Right atrium auricular region (tissue), 2 donors: ENCODE measurements at places on chromosomes 5 and 9.

- H3K27ac ChIP-seq: peak overlapping the region; percentile 12
- no peaks in the 10 kb centered on the region for H3K36me3 ChIP-seq
- no peak overlapping the region for H3K4me3 ChIP-seq
Measured at GRCh38 chr5:143059976-143060765, 290.0 kb downstream of the ARHGAP26 start.

DNA sequence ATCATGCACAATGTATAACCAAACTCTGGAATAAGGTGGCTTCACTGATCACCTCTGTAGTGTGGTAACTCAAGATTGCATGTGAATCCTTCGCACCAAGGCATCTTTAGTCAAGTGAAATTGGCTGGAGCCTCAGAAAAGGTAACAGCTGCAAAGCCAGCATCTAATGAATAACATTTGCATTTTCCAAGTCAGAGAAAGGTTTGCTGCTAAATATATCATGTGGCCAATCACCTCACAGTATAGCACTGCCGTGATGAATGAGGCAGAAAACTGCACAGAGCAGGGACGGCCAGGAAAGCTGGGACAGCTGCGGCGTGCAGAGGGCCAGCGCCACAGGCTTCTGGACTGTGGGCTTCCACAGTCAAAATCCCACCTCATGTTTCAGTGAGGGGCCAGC is 18.5 kb downstream of the MRPS27 start:
- no peaks in the 10 kb centered on the region for H3K27me3 ChIP-seq
- no peaks in the 10 kb centered on the region for H3K36me3 ChIP-seq
- no peak overlapping the region for H3K4me3 ChIP-seq
- DNase-seq: no peak
- no peak overlapping the region for H3K27ac ChIP-seq

- H3K27me3 ChIP-seq: no peaks in the 10 kb centered on the region
- H3K4me1 ChIP-seq: no peaks in the 10 kb centered on the region
- H3K27ac ChIP-seq: no peak overlapping the region
- no peak for DNase-seq
Measured at GRCh38 chr9:98883276-98883675, 60.4 kb upstream of the COL15A1 start.

- no peak for DNase-seq
- H3K27me3 ChIP-seq: no peaks in the 10 kb centered on the region
- H3K27ac ChIP-seq: no peak overlapping the region
- H3K4me1 ChIP-seq: no peaks in the 10 kb centered on the region
Measured at GRCh38 chr9:121960665-121961064, 132.4 kb downstream of the TTLL11 start.

- no peak overlapping the region for H3K4me3 ChIP-seq
- no peaks in the 10 kb centered on the region for H3K4me1 ChIP-seq
- H3K27ac ChIP-seq: no peak overlapping the region
- no peaks in the 10 kb centered on the region for H3K36me3 ChIP-seq
- no peak for DNase-seq
Measured at GRCh38 chr9:132488626-132489025, 78.6 kb downstream of the CFAP77 start.

GRCh38 chr9:89605465-89606048 is 745 bp downstream of the GADD45G start:
- peak; percentile 84 for DNase-seq
- no peaks in the 10 kb centered on the region for H3K27me3 ChIP-seq
- peaks cover 20% of the 10 kb centered on the region for H3K36me3 ChIP-seq
- peaks cover 41% of the 10 kb centered on the region for H3K4me1 ChIP-seq
- H3K27ac ChIP-seq: peak overlapping the region; percentile 97
